ENCODE measurements at places on chromosomes 2 and 18. TPM values are rescaled to one million over a fixed set of nuclear protein-coding genes. Genes with fewer than 3 reads are reported as not detected.

The IL36A gene
- total RNA-seq = not detected

The LOXL3 gene
- 21.9 TPM for total RNA-seq

The DAW1 gene
- total RNA-seq = not detected

The CLASP1 gene
- total RNA-seq = 94.0 TPM

The RNU2-63P gene
- 13.0 TPM for total RNA-seq

The TGIF1 gene
- 110 TPM for total RNA-seq

The SERPINB12 gene
- not detected for total RNA-seq
